Left colon (tissue), 2 donors: ENCODE measurements at places on chromosomes 6 and 20. TPM values are rescaled to one million over a fixed set of nuclear protein-coding genes. Genes with fewer than 3 reads are reported as not detected.

The CTAGE9 gene
- total RNA-seq = not detected

The GPX5 gene
- not detected for total RNA-seq

- no peak for DNase-seq
Measured at GRCh38 chr20:62641321-62642050, 817 bp upstream of the SLCO4A1 start.

DNA sequence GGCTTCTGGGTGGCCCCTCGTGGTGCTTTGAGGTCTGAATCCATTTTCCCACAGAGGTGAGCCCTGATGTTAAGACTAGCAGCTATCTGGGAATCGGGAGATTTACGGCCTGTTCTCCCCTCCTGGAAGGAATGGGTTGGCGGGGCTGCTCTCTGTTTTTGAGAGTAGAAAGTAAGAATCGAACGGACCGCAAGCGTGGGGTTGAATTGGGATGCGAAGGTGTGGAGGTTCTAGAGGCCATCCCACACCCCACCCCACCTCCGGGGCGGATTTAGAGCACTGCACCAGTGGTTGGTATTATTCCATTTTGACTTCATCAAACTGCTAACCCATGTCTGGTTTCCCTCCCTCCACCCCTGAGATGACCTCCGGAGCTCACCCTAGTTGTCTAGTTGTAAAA, 11.5 kb downstream of the PYGB start:
- peak; percentile 18 for DNase-seq

DNA sequence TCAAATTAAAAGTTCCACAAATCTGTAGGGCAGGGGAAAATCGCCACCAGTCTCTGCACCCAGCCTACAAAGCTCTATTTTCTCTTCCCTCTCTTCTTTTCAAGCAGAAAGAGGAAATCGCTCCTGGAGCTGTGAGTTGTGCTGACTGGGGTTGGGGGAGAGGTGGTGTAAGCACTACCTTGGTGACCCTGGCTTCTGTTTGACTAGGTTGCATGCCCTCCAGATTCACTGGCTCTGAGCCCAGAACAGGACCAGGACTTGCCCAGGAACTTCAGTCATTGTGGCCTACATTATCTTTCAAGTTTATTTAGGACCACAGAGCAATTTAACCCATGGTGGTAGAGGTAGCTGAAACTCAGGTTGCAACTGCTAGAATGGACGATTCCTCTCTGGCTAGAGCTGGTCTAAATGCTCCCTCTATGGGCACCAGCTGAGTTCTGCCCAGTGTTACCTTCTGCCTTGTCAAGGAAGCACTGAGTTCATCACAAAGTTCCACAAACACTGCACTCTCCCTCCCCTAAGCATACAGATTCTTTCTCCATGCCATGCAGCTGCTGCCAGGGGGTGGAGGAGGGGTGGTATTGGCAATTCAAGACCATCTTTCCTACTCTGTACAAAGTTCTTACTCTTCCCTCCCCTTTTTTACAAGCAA, 122.0 kb upstream of the BMP5 start:
- no peak for DNase-seq

GRCh38 chr6:149212206-149212605, 105.3 kb upstream of the TAB2 start:
- no peak for DNase-seq

DNA sequence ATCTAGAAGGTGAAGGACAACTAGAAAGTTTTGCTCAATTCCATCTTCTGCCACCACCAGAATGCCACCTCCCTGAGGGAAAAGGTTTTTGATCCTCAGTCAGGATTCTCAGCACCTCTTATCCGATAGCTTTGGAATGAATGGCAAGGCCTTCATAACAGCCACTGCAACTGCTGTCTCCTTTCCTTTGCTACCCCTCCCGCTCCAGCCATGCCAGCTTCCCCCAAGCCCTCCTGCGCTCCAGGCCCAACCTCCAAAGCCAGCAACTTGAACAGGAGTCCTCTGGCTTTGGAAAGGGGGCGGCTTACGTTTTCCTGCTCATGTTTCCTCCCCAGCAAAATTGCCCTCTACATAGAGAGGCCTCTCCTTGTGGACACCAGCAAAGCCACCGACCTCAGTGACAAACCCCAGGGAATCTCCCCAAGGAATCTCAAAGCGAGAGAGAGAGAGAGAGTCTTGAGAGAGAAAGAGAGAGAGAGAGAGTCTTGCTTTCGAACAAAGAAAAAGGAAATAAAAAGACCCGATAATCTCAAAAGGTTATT, 420 bp upstream of the BTN2A1 start:
- DNase-seq = no peak
